ENCODE measurements at places on chromosomes 5 and 9. TPM values are rescaled to one million over a fixed set of nuclear protein-coding genes. Genes with fewer than 3 reads are reported as not detected.

DNA sequence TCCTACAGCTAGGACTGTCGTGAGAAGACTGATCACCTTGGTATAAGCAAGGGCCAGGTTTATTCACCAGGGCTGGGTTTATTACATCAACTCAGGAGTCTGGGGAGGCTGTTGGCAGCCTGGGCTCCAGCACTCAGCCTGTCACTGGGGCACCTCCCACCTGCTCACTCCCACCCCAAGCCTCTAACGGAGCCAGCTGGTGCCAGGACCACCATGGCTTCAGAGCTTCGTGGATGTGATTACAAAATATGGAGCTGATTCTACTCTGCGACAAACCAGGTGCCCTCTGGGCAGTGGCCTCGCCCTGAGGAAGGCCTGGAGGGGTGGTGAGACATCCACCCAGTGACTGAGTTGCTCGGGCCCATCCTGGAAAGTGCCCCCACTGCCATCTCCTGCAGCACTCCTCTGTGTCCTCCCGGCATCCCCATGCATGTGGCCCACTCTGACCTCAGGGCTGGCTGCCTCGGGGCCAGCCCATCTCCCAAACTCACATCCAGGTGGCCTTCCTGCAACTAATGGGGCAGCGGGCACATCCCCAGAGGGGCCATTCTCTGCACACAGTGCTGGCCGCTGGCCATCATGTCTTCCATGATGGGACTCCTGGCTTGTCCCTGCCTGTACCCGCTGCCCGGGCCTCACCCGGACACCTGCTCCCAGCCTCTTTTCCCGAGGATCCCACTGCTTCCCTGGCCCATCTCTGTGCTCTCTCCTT, 49.6 kb downstream of the SECISBP2 start:
- no peak for DNase-seq

Gene SUSD3
- 11.3 TPM for total RNA-seq

- DNase-seq, result no peak
Observed at GRCh38 chr9:114131808-114132549, 23.4 kb upstream of the COL27A1 start.

DNA sequence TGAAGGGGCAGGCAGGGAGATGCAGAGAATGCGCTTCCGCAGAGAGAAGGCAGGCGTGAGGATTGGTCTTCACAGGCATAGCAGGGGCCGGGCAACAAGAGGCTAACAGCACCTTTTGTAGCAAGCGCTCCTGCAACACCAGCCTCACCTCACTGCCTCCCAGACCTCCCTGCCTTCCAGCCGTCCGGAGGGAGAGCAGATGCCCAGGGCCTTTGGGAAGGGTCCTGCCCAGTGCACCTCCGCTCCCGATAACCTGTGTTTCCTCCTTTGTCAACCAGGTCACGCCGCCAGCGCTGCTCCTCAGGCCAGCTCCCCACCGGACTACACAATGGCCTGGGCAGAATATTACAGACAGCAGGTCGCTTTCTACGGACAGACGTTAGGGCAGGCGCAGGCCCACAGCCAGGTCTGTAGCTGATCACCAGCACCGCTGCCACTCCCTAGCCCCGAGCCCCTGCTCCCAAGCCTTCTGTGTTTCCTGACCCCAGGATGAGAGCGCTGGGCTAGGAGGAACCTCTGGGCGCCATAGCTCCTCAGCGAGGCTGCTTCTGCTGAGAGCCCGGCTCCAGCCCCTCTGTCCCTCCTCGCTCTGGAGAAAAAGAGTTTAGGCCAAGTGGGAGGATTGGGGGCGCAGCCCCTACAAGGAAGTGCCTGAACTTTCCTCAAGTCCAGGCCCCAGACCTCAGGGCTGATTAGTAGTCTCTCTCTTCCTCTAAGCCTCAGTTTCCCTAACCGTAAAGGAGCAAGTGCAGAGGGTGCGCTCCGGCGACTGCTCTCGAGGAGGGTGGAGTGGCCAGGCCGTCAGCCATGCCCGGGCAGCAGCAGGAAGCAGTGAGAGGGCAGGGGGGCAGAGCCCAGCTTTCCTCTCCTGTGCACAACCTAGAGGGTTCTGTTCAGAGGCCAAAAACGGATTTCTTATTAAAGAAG, 28.4 kb upstream of the PRDM12 start:
- no peak for DNase-seq

DNA sequence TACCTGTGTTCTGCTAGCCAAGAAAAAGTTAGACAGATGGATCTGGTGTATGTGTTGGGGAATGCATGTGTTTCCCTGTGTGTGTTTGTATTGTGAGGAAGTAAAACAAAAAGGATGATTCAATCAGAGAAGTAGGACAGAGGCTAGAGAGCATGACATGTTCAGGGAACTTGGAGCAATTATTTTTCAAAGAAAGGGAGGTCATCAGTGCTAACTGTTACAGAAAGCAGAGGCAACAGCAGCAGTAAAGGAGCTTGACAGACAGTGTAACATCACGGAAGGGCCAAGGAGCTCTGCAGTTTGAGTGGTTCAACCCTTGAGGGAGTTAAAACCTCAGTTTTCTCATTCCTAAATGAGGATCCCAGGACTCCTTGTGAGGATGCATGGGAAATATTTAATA, 13.2 kb downstream of the SPINK1 start:
- no peak for DNase-seq

All from CD8-positive, alpha-beta memory T cell (primary cell).